ENCODE measurements at places on chromosomes 13 and 19. TPM values are rescaled to one million over a fixed set of nuclear protein-coding genes. Genes with fewer than 3 reads are reported as not detected.

The FGF14 gene
- 0.13 TPM for total RNA-seq

The TNFSF11 gene
- under 0.01 TPM for total RNA-seq

The LILRB4 gene
- total RNA-seq = not detected

The LACC1 gene
- total RNA-seq = 6.1 TPM

The UBE2L5 gene
- not detected for total RNA-seq

The SNRPD2 gene
- total RNA-seq = 572 TPM

The F7 gene
- total RNA-seq = not detected

All from bronchial epithelial cell (primary cell).